ENCODE measurements at places on chromosomes 1 and 21.

DNA sequence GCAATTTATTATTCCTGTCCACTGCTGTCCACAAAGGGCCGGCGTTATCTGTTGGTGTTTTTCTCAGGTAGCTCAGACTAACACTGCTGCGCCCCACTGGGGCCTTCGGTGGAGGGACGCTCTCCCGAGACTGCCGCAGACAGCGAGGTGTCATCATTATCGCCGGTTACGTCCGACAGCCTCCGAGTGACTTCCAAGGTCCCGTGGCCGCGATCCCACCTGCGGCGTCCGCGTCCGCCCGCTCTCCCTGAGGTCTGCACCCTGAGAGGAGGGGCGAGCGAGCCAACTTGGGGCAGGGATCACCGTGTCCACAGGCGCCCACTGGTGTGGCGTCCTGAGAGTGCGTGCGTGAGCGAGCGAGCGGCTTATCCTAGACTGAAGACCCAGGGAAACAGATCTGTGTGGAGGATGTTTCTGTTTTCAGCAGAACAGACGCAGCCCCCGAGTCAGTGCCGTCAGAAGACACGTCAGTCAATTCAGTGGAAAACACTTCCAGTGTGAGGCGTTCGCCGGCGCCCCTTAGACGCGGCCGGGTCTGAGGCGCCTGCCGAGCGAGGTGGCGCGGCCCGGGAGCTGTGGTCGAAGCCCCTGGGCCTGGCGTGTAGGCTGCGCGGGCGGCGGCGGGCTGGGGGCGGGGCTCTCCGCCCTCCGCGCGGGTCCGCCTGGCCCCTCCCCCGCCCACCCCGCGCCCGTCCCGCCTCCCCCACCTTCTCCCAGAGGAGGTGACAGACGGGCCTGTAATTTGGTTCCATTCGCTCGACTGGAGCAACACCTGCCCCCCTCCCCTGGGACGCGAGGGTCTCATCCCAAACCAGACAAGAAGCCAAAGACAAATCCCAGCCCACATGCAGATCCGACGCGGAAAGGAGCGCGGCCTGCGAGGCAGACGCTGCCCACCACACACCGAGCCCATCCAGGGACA lies 12.6 kb downstream of the NHLH2 start:
- no peak for DNase-seq

DNA sequence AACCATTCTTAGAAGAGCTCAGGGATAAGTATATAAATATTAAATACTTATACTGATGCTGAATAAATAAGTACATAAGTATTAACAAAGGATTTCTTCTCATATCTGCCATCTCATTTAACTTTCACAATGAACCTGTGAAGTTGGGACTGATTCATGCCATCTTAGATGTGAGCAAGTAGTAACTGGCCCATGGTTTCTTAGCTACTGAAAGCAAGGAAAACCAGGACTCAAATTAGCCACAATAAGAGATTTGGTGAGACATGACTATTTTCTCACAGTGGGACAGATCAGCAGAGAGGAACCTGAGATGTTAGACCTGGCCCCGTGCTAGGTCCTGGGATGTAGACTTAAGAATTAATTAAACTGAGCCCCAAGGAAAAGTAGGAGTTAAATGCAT lies 8.2 kb upstream of the RAB3B start:
- no peak for DNase-seq

DNA sequence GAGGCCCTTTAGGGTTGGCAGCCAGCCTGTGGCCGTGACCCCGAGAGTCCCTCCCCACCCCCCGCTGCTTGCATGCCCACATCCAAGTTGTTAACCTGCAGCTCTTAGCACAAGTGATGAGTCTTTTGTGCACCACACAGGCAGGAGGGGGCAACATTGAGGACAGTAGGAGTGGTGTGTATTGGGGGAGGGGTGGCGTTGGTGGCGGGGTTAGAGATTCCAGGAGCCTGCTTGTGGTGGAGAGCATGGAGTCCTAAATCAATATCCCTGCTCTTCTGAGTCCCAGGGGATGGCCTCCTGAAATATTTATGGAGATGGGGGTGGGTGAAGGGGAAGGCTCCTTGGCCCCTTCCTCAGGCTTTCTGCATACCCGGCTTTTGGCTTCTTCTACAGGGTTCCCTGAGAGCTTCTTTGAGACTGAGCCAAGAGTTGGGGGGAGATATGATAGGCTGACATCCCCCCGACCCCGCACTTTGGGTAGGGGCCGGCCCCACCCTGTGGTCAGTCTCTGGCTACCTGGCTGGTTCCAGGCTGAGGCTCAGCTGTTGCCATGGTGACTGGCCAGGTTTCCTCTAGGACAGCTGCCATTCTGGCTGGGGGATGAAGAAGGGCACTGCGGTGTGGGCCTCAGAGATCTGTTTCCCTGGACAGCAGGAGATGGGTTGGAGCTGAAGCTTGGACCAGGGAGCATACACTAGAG lies 5.0 kb downstream of the CHRNB2 start:
- DNase-seq: no peak

DNA sequence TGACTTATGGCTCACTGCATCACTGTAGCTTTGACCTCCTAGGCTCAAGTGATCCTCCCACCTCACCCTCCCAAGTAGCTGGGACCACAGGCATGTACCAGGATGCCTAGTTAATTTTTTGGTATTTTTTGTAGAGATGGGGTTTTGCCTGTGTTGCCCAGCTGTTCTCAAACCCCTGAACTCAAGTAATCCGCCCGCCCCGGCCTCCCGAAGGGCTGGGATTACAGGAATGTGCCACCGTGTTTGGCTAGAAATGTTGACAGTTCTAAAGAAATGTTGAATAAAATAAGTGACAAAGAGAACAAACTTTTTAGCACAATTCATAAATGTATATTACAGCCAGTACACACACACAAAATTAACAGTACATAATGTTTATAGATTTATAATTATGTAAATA lies 1586.1 kb downstream of the NCAM2 start:
- no peak for DNase-seq

DNA sequence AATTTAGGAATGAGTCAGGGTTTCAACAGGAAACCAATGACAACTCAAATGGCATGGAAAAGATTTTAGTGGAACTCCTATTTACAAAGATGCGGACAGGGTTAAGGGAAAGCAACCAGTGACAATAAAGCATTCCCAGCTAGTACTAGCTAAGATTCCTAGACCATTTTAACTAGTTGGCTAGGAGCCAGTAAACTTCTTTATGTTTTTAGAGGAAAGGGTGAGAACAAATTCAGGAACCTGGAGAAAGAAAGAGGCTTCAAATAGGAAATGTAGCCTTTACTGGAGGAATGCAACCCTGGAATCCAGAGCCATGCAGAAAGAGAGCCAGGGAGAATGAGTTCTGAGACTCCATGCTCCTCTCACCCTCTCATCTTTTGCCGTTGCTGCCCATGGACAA lies 416.6 kb downstream of the KCTD3 start:
- DNase-seq: no peak
